Left lobe of liver (tissue), 2 donors: ENCODE measurements at places on chromosomes 2 and 18. TPM values are rescaled to one million over a fixed set of nuclear protein-coding genes. Genes with fewer than 3 reads are reported as not detected.

GRCh38 chr2:106011380-106011779 is 182.7 kb downstream of the UXS1 start:
- no peak for DNase-seq

DCAF17 gene
- total RNA-seq, result 6.9 TPM

DNA sequence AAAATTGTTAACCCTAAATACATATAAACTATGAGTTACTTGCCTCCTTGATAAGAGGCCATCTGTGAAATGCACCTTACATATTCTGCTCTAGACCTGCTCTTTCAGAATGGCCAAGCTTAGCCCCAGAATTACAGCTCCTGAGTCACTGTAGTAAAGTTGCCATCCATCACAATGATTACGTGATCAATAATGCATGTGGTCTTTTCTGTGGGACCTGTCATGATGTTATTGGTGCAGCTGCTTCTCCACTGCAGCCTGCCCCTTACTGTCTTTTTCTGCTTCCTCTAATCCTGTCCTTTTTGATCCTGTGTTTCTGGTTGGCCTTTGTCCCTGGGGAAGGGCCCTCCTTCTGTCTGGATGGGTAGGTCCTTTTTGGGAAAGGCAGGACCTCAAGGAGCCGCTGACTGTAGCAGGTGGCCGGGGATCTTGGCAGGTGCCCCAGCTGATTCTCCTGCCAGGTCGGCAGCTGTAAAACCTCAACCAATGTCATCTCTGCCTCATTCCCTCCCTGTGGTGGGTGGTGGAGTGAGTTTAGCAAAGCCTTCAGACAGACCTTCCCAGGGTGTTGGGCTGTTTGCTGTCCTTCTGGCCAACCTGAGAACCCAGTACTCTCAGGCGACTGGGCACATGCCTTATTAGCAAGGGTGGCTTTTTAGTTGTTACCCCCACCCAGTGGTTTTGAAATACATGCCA is 126.2 kb upstream of the EML6 start:
- peak; percentile 70 for DNase-seq

CCDC74A gene
- 0.30 TPM for total RNA-seq

DNA sequence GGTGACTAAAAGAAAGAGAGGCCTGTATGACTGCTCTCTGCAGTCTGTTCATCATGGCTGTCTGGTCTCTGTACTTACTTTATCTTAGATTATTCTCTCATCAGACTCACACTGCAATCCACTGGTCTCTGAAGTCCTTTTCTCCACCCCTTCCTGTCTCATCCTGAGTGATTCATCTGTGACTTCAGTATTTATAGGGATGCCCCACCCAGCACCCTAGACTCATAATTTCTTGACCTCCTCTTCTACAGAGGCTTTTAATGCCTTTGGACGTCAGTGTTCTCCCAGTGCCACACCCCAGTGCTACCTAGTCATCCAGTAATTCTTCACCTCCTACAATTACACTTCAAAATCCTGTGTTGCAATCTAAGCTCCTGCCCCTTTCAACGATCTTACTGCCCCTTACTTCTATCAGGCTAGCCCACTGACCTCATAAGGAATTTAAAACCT is 14.9 kb upstream of the ITPRID2 start:
- no peak for DNase-seq
